SK-N-DZ (cell line): ENCODE measurements at places on chromosomes 6 and 20.

DNA sequence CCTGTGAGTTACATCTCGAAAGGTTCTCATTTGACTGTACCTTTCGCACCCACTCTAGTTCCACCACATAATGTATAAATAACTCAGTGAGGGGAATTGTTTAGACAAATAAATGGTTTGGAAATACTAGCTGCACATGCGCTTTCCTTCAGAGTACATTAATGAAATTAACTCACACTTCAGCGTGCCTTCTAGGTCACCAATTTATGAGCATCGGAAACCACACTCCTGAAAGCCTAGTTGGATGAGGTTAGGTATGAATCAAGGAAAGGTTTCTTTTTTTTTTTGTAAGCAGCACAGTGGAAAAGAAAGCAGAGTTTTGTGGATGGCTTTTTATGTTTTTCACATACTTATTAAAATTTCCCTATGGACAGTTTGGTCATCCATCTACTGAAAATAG, 247.8 kb upstream of the TCF21 start:
- DNase-seq, result no peak

DNA sequence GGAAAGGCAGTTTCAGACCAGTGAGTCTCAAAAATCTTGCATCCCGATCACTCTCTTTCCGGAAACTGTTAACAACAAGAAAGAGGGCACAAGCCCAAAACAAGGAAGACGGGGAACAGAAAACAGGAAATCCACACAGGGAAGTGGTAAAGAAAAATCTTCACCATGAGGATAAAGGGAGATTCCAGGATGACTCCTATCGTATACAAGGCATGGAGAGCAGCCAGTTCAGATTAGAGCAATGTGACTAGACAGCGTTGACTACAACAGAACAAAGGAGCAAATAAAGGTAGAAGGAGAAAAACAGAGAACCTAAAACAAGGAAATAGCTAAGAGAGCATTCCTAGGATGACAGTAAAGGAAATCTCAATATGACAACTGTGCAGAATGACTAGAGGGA, 26.5 kb downstream of the VNN1 start:
- DNase-seq, result no peak

DNA sequence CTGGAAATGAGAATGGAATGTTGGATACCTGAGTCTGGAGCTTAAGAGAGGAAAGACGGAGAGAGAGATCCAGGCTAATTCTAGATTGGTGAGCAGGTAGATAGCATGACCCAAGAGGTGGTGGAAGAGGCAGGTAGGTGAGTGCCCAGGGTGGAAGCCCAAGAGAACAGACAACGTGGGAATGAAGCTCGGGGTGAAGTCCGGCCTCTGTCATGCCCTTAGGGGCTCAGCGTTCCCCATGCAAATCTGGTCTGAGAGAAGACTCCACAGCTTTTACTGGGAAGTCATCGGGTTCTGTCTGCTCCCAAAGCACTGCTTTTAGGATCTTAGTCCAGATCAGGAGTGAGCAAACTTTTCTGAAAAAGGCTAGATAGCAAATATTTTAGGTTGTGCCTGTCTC, 3.6 kb downstream of the NELFCD start:
- DNase-seq, result no peak

DNA sequence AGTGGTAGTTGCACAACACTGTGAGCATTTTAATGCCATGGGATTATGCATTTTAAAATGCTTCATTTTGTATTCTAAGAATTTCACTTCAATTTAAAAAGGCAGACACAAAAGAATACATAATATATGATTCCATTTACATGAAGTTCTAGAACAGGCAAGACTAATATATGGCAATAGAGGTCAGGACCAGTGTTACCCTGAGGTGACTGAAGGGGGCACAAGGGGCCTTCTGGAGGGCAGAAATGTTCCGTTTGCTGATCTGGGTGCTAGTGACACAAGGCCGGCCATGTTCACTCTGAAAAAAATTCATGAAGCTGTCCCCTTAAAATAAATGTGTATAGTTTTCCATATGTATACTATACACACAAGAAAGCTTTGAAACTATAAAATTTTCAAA, 28.5 kb downstream of the TASP1 start:
- DNase-seq, result peak; percentile 16

GRCh38 chr20:3000852-3001523, 42.4 kb upstream of the GNRH2 start:
- DNase-seq, result peak; percentile 58

- DNase-seq, result no peak
These were observed 418 bp upstream of the UCKL1 start for GRCh38 chr20:63956664-63957003.

DNA sequence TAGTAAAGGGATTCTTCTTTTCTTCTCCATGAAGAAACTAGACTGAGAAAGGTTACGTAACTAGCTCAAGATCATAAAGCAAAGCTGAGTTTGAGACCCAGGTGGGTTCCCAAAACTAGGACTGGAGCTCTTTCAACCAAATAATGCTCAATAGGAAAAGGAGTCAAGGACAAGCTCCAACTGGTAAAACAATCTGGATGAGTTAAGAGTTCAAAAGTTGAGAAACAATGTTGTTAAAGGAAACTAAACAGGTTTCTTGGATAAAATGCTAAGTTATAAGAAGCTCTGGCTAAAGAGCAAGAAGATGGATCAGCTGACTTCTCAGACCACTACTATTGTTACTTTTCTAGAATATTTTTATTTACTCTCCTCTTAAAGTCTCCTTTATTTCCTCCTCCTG, 137.3 kb downstream of the MMS22L start:
- DNase-seq, result no peak

DNA sequence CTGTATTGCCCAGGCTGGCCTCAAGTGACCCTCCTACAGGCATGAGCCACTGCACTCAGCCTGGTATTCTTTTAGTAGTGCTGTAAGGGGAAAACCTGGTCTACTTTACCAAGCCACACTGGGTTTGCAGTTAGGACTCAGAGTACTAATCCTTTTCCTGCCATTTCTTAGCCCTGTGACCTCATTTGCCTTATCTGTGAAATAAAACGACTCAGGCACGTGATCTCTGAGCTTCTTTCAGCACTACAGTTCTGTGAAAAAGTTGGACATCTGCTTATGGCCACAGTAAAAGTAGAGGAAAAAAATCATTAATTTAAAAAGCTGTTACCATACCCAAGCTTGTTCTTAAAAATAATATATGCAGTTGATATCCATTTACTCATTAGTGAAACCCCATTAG, 1007.5 kb downstream of the KIF16B start:
- DNase-seq, result no peak

DNA sequence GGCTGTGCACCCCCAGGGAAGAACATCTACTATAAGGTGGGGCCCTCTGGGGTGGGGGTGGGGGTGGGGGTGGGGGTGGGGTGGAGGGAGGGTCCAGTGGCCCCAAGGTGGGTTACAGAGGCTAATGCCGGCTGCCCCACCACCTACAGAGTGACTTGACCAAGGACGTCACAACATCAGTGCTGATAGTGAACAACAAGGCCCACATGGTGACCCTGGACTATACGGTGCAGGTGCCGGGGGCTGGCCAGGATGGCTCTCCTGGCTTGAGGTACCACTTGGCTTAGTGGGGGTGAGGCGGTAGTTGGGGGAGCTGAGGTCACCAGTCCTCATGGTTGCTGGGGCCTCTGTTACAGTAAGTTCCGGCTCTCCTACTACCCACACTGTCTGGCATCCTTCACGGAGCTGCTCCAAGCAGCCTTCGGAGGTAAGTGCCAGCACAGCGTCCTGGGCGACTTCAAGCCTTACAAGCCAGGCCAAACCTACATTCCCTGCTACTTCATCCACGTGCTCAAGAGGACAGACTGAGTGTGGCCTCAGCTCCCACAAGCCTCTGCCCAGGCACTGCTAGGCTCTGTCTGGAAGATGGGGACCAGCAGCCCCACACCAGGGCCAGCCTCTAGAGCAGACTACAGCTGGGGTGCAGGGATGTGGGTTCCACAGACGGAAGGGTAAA, 2.8 kb downstream of the GNMT start:
- DNase-seq, result no peak

DNA sequence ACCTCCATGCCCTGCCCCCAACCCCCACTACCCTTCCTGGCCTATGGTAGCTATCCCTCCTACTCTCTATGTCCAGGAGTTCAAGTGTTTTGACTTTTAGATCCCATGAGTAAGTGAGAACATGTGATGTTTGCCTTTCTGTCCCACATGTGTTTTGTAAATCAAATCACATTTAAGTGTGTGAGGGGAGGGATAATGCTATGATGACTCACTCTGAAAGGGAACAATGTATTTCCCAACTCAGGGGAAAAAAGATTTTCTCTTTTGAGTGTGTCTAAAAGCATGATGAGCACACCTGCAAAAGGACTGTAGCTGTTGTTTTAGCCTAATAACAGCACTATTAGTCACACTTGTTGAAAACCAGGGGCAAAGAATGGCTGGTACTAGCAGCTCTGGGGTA, 193.7 kb downstream of the GJA10 start:
- DNase-seq, result no peak

DNA sequence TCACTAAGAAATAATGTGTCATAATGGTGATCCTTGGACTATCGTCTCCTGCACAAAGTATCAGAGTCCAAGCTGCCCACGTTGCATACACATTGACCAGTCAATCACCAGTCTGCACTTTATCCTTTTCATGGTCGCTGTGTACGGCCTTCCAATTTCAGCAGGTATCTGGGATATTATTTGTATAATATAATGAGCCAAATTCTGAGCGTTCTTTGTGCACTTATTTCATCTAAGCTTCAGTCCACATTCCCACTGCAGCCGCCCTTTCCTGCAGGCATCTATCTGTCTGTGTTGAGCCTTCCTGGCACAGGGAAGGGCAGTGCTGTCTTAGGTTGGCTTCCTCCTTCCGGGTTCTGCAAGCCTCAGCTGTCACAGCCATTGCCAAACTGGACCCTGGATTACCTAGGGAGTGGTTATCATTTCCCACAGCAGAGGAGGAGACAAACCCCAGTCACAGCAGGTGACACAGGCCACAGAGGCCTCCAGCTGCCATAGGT, 174.3 kb downstream of the TTLL2 start:
- DNase-seq, result no peak

GRCh38 chr6:18047406-18047805, 60.0 kb upstream of the KIF13A start:
- no peak for DNase-seq

- DNase-seq, result no peak
These were observed 46.8 kb downstream of the KIAA0319 start for GRCh38 chr6:24599179-24599578.

GRCh38 chr6:81861281-81861680, 108.8 kb upstream of the TENT5A start:
- DNase-seq, result no peak

- no peak for DNase-seq
These were observed 28.8 kb upstream of the CCND3 start for GRCh38 chr6:41970436-41970846.

DNA sequence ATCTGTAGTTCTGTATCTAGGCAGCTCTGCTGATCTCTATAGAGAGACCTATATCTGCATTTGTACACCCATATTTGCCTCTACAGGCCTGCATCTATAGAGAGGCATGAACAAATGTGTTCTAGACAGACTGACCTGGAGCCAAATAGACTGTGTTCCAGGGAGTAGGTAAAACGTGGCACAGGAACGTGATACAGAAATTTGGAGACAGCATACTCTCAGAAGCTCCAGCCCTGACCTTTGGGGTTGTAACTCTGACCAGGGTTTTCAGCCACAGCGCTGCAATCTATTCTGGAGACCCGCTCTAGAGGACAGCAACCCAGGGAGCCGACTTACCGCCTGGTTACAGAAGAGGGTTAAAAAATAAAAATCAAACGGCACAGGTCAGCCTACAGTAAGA, 983 bp downstream of the RBBP9 start:
- DNase-seq, result no peak

- DNase-seq, result peak; percentile 9
These were observed 3.1 kb downstream of the FBXL4 start for GRCh38 chr6:98944598-98945081.

DNA sequence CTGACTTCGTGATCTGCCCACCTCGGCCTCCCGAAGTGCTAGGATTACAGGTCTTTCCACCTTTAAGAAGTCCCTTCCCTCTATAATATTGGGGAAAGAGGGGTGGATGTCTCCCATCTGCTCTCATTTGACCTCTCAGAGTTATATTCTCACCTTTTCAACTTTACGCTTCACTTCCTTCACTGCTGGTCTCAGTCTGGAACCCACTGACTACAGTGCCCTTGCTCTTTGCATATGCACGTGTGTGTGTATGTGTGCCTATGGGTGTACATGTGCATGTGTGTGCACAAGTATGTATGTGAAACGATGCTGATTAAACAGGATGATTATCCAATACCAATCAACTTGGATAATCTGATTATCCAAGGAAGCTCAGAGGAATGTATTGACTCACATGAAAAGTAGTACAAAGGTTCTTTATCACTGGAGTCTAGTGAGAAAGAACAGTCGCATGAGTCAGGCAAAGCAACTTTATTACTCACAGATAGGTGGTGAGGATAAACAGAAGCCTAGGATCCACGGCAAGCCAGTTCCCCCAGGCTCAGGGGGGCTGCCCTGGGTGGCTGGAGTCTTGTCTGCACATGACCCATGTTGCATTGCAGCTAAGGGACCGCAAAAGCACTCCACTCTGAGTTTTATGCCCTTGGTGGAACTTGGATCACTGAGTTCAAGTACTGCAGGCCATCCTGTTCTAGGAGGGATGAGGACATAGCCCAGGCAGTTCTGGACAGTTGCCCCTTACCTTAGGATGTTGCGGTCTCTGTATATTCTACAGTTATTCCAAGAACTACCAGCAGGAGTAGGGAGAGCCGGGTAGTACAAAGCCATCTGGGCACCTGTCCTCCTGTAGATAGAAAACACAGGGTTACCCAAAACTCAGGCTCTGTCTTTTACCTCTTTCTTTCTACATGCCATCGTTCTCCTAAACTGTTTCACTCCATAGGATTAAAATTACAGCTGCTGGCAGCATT, 50.9 kb downstream of the SNRNP48 start:
- DNase-seq, result no peak

DNA sequence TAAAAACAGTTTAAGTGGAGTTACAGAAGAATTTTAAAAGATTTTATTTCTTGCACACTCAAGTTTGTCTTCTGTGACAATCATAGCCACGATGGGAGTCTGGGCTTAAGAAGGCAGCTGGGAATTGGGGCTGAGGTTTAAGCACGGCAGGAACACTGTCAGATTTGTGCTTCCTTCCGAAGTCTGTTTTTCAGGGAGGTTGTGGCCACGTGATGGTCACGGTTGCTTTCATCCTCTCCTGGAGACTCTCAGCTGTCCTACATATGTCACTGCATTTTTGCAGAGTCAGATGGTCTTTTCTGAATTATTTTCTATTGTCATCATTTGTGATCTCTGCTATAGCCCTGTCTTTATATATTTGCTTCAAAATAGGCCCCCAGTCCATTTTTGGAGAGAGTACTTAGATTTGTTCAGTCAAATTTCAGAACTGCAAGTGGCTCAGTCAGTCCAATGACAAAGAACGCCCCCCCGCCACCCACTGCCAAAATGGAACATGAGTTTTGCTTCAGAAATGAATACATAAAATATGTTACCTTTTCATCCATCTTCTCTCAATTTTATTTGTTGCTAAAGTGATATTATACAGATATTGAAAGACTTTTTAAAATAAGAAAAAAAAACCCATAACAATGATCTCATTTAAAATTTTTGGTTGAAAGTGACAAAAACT, 111.8 kb upstream of the ZFP64 start:
- DNase-seq, result no peak
